ENCODE measurements at places on chromosomes 2 and 18.

DNA sequence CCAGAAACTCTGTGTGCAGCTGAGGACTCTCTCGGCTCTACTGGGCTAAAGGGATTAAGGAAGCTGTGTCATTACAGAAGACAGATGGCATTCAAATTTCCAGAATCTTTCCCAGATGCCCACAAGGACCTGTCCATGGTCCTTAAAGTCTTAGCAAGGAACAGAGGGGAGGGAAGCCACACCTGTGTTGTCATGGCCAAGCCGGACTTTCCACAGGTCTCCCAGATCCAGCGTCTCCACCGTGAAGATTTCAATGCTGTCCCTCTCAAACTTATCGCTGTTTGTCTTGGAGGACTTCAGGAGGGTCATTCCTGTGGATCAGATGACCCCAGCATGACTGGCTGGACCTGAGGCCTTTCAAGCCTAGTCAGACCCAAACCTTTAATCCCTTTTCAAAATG lies 114.5 kb downstream of the LOXHD1 start:
- no peak for DNase-seq

GRCh38 chr2:188975497-188976102 lies 1.4 kb downstream of the COL3A1 start:
- no peak for DNase-seq

DNA sequence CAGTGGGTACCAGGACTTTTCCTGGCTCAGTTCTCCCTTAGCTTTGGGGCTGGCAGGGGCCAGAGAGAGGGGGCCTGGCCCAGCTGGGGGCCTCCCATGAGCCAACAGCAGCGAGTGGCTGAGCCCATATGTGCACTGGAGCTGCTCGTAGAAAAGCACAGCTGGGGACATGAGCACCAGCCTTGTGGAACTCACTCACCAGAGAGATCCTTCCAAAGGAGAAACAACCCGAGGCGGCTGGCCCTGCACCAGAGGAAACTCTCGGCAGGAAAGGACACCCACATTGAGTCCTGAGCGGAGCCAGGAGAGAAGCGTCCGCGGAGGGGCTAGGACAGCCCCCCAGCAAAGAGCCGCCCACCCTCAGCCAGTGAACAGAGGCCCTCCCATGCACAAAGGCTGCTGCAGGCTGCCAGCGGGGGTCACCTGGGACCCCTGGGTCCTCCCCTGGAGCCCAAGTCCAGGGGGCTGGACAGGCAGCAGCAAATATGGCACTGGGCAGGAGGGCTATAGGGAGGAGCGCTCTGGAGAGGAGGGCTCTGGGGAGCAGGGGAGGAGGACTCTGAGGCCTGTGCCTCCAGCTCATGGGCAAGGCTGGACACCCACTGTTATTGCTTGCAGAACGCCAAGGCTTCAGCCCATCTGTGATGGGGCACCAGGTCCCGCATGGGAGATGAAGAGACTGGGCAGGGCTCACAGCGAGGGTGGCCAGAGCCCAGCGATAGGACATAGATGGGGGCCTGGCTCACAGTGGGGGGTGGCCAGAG lies 42.1 kb upstream of the SNED1 start:
- DNase-seq: no peak

DNA sequence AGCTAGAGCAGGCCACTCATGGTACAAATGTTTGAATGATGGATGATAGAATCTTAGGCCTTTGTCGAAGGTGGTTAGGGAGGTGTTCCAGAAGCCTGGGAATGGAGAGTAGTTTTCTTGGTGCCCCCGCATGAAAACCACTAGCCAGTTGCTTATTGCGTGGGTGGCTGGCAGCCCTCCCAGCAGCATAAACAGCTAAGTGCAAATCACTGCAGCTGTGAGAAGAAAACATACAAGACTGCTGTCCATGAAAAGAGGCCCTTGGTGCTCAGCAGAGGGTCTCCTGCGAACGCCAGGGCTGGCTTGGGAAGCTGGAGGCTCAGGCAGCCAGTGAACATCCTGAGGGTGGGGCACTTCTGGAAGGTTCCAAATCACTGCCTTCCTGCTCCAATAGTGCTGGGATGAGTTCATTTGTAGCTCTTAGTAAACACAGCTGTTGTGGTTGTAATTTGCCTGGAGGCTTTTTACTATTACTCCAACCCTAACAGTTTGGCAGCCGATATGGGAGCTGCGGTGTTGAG lies 118.8 kb downstream of the MGAT5 start:
- DNase-seq: no peak

DNA sequence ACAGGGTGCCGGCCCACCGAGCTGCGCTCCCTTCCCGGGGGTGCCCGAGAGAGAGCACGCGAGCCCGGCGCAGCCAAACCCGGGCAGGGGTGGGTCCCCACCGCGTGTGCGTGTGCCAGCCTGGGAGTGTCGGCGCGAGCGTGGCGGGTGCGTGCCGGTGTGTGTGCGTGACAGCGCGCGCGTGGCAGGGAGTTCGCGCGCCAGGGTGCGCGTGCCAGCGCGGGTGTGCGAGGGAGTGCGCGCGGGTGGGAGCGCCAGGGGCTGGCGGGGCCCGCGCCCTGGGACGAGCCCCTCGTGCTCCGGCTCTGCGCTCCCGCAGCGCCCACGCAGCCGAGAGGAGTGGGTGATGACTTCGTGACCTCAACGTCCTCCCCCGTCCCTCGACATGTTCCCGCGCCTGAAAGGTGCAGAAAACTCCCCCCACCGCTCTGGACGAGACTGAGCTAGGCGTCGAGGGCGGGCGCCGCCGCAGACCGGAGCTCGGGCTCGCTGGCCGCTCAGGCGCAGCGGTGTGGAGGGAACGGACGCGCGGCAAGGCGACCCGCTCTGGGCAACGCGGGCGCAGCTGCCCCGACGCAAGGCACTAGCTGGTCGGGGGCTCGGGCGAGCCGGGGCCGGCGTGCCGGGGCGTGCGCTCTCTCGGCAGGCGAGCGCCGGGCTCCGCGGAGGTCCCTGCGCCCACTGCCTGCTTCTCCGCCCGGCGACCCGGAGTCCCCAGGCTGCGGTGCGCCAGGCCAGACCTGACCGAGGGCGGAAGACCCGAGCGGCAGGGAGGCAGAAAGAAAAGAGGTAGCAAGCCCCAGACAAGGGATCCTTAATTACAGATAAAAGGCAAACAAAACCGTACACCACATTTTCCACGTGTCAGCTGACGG lies 582.8 kb downstream of the ZEB2 start:
- DNase-seq: no peak

GRCh38 chr2:23503097-23503496 lies 118.1 kb downstream of the KLHL29 start:
- no peak for DNase-seq

DNA sequence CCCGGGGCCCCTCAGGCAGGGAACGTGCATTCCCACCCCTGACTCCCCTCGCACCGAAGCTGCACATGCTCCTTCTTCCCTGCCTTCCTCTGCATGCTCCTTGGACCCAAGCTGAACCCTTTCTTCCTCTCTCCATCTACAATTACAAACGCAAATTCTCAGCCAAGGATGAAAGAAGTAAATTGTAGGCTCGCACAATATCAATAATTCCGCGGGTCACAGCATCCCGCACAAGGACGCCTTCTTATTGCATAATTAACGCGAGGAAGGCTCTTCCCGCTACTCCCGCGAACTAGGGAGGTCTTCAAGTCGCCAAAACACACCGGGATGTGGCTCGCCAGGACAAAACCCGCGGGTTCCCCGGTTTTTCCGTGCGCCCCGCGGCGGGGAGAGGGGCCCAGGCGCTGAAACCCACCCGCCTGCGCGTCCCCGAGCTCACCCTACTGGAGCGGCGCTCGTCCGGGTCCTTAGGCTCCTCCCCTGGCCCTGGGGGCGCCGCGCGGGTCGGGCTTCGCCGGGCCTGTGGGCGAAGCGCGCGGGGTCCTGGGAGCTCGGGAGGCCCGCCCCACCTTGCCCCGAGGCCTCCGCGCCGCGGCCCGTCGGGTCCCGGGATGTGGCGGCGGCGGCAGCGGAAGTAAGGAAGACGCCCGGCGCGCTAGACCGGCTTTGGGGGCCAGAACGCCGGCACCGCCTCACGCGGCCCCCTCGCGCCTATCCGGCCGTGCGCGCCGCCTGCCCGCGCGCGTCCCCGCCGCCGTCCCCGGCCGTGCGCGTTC lies at the start of gene CHST10:
CHST10 (minus strand) TSS at position 734 of the 776 bp plus-strand sequence. CDS start 10,993 bp downstream, outside the sequence.
- no peak for DNase-seq

DNA sequence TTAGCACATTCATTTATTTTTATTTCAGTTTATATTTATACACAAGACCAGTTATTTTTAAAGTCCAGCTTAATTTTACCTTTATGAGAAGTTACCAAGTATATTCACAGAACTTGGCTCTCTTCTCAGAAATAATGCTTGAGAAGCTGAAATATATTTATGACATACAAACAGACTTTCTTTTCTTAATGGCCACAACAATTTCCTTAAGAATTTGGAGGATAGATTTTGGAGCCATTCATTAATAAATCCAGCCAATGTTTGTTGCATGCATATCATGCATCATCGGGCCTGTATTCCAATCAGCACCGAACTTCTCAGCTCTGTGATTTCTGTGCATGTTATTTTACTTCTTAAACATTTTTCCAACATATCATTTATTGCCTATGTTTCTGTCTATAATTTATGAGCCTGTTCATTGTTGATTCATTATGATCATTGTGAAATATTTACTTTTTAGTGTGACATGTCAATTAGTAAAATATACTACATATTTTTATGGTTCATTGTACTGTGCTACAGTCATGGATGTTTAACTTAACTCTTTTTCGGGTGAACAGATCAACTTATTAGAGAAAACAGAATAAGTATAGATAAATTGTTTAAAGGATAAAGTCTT lies 3.5 kb downstream of the GULP1 start:
- no peak for DNase-seq
